Occipital lobe (tissue), 3 donors: ENCODE measurements at places on chromosomes 12 and 14. TPM values are rescaled to one million over a fixed set of nuclear protein-coding genes. Genes with fewer than 3 reads are reported as not detected.

EML5 gene
- 30.3 TPM for total RNA-seq

DNA sequence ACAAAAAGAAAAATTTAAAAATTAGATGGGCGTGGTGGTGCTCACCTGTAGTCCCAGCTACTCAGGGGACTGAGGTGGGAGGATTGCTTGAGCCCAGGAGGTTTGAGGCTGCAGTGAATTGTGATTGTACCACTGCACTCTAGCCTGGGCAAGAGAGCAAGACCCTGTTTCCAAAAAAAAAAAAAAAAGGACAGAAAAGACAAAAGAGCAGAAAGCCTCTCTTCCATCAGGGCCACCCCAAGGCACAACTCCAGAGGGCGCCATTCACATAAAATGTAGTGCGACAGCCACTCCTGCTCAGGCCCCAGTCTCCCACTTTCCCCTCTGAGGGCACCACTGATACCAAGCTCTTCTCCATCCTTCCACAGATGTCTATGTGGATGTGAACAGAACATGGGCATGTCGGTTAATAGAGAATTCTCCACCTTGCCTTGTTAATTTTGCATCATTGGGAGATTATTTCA is 41.8 kb downstream of the DGLUCY start:
- DNase-seq, result no peak

DNA sequence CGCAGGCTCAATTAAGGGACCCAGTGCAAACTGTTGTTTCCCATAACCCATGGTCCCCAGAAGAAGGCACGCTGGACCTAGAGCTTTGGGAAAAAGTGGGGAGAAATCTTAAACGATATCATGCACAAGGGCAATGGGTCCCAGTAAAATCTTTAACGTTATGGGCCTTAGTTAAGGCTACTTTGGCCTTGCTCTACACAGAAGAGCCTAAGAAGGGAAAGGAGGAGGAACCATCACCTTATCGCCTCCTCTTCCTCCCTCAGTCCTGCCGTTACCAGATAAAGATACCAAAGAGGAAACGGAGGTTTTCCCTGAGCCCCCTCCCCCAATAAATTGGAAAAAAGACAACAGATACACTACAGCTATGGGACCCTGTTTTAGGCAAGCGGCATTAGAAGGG is 116.9 kb downstream of the PPHLN1 start:
- no peak for DNase-seq

- no peak for DNase-seq
These were observed 25.8 kb downstream of the ERG28 start for GRCh38 chr14:75634848-75635247.

ADAMTS20 gene
- 0.47 TPM for total RNA-seq

DNA sequence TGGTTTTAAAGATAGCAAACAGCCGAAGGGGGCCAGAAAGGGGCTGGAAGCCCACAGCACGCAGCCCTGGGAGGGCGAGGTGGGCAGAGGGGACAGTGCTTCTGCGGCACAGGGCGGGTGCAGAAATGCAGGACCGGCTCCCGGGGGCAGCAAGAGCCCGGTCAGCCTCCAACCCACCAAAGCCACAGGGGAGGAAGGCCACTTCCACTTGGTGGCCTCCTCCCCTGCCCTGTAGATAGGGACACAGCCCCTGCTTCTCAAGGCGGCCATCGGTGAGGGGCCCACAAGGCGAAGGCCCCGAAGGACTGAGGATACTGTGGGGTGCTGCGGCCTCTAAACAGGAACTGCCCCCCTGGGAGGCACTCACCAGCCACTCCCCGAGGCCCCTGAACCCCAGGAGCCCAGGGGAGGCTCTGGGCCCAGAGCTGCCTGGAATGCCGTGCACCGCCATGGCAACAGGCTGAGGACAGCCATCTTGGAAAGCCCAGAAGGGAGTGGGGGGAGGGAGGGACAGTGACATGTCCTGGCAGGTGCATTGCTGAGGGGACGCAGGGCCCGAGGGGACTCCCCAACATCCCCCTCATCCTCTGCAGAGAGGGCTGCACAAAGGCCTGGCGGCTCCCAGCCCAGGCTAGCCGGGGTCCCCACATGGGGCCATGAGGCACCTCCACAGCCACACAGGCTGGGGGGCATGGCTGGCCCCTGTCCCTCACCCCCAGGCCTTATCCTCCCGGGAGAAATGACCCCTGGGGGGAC is 114.7 kb downstream of the NCOR2 start:
- DNase-seq, result no peak
